Bone marrow (tissue), 2 donors: ENCODE measurements at places on chromosomes 3 and 15.

GRCh38 chr15:75924576-75924975 is 20.9 kb downstream of the FBXO22 start:
- DNase-seq: no peak

DNA sequence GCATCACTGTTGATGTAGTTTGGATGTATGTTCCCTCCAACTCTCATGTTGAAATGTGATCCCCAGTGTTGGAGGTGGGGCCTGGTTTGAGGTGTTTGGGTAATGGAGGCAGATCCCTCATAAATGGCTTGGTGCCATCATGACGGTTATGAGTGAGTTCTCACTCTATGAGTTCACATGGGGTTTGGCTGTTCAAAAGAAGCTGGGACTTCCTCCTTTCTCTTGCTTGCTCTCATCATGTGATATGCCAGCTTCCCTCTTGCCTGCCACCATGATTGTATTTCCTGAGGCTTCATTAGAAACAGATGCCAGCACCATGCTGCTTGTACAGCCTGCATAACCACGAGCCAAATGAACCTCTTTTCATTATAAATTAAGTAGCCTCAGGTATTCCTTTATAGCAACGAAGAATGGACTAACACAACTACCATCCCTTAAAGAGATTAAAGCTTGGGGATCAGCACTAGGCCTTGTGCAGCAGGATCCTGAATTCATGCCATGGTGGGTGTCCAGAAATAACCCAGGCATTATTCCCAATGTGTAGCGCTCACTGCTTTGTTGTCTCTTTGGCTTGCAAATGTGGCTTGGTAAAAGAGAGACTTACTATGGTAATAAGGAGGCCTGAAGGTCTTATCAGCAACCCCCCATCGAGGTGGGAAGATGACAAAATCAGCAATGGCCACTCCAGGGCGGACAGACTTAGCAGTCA is 41.9 kb downstream of the NDUFB4 start:
- DNase-seq: no peak

- DNase-seq: peak; percentile 86
Observed at GRCh38 chr15:78055919-78056713, 21.4 kb downstream of the TBC1D2B start.

DNA sequence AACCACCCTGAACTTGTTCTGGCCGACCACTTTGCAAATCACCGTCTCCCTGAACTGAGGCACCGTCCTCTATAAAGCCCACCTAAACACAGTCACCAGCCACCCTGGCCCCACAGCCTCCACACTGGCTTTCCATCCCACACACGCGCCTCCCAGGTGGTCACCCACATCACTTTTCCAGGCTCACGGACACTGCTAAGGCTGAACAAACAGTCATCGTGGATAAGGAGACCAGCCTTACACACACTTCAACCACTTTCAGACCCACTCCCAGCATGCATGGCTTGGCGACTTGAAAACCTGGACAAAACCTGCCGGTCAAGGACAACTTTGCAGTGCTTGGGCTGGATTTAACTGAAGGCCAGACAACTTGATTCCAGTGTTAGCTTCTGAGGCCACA is 8.4 kb downstream of the CHSY1 start:
- no peak for DNase-seq

DNA sequence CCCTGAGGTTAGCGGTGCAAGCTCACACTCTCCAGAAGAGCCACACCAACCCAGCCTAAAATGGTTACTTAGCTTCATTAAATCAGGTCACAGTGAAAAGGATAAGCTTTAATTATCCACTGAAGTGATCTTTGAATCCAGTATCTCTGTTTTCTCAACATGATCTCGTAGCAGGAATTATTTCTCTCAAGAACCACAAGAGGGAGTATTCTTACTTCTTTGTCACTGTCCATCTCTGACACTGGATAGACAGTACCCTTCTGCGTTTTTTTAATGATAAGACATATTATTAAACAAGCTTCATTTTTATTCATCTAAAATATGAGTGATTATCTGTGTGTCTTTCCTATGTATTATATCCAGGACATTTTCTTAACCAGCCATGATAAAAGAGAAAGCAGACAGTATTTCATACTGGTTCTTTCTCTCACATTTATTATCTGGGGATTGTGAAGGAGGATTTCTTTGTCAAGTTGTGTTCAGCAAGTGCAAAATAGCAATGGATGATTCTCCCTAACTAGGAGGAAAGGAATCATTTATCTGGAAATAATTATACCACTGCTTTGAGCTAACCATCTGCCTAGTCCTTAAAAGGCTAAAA is 105.4 kb upstream of the CCDC54 start:
- peak; percentile 26 for DNase-seq

DNA sequence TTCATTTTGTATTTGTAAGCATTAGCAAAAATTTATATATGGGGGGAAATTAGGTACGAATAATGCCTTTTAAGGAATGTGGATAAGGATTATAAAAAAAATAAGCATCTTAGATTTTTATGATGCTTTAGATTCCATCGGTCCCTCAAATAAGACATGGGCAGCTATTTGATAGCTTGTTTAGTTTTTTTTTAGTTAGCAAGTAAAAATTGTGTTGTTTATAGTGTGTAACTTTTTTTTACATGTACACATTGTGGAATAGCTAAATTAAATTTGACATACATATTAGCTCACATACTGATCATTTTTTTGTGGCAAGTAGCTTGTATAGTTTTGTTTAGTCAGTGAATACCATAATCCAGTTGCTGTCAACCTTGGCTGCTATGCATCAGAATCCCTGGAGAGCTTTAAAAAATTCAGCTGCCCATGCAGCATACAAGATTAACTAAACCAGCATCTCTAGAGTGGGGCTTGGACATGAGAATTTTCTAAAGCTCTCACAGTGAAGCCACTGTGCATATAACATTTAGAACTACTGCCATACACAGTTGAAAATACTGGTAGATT is 53.9 kb downstream of the TMOD3 start:
- no peak for DNase-seq

DNA sequence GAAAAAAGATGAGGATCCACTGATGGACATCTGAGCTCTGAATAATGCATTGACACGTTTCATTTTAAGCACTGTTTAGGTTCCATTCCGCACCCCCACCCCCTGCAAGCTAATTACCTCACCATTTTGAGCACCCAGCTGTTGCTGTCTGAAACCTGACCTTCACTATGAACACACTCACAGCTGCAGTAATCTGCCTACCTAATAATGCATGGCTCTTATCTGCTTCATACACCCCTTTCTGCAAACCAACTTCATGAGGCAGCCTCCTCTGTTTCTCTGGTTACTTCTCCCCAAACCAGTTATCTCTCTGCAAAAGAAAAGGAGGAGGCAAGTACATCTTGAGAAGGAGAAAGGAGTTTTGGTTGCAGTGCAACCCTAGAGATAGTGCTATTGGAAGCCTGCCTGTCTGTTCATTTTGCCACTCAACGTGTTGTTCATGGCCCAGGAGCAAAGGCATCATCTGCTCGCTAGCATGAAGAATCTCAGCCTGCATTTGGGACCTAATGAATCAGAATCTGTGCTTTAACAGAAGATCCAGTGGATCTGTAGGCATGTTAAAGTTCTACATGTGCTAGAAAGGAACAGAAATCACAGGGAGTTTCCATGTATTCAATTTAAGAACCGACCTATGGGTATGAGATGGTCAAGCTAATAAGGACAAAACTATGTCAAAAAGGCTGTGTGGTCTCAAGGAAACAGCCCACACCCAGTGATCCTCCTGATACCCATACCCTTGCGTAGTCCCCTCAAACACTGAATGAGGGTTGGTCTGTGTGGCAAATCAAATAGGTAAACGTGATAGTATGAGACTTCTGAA is 87.2 kb downstream of the MB21D2 start:
- no peak for DNase-seq

DNA sequence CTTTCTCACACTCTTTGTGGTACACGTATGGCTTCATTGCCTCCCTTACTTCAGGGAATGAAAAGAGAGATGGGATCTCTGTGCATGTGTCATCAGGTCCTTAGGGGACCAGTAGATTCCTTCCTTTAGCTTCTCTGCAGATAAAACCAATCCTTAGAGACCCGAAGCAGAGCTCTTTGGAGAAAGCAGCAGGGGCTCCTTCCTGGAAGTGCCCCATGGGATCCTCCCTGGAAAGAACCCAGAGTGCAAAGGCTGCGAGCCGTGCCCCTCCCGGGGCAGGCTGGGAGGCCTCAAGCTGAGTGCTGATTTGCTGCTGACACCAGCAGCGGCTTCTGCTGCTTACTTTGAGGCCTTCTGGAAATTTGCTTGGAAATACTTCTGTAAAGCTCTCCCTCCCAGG is 328.6 kb upstream of the RGMA start:
- DNase-seq: no peak

DNA sequence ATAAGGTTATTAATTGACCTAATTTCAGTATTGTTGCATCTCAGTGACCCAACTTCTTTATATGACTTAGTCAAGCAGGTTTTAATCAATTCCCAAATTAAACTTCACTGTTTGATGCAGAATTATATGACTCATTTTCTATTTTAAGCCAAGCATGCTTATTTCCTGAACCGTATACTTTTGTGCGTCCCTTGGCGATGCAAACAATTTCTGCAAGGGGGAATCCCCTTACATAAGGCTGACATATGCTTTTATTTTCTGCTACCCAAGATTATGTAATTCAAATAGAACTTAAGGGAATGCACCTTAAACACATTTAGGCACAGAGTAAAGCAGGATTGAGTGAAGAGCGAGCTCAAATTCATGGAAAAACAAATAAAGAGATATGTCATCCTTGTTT is 303.9 kb downstream of the PDCD6IP start:
- no peak for DNase-seq

DNA sequence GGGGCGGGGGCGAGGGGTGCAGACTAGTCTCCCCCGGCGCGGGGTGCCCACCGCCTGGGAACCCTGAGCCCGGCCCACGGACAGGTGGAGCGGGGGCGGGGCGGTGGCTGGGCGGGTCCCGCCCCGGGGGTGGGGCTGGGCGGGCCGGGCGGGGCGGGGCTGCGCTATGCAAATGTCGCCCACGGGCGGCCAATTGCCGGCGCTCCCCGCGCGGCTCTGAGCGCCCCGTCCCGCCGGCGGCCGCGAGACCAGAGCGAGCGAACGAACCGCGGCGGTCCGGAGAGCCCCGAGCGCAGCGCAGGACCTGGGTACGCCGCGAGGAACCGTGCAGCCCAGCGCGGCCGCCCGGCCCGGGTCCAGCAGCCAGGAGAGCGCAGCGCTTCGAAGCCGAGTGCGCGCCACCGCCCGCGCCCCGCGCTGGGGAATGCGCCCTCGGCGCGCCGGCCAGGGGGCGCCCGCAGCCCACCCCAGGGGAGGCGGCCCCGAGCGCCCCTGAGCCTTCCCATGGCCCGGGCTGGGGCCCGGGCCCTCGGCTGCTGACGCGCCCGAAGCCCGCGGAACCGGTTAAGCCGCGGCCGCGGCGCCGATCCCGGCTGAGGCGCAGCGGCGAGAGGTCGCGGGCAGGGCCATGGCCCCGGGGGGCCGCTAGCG is at the start of gene SEMA3F:
TSS of gene SEMA3F (plus strand) at position 485 of the 651 bp plus-strand sequence. CDS start 4,299 bp downstream, outside the sequence.
- DNase-seq: peak; percentile 21

- no peak for DNase-seq
Observed at GRCh38 chr3:144165482-144165881, 193.9 kb downstream of the DIPK2A start.

GRCh38 chr15:70974004-70974832 is 81.6 kb downstream of the LRRC49 start:
- no peak for DNase-seq

- no peak for DNase-seq
Observed at GRCh38 chr3:18411541-18411940, 13.6 kb downstream of the SATB1 start.

- DNase-seq: no peak
Observed at GRCh38 chr3:176293276-176293675, 904.0 kb downstream of the TBL1XR1 start.

GRCh38 chr3:146386936-146387335 is 82.4 kb downstream of the PLSCR2 start:
- no peak for DNase-seq

DNA sequence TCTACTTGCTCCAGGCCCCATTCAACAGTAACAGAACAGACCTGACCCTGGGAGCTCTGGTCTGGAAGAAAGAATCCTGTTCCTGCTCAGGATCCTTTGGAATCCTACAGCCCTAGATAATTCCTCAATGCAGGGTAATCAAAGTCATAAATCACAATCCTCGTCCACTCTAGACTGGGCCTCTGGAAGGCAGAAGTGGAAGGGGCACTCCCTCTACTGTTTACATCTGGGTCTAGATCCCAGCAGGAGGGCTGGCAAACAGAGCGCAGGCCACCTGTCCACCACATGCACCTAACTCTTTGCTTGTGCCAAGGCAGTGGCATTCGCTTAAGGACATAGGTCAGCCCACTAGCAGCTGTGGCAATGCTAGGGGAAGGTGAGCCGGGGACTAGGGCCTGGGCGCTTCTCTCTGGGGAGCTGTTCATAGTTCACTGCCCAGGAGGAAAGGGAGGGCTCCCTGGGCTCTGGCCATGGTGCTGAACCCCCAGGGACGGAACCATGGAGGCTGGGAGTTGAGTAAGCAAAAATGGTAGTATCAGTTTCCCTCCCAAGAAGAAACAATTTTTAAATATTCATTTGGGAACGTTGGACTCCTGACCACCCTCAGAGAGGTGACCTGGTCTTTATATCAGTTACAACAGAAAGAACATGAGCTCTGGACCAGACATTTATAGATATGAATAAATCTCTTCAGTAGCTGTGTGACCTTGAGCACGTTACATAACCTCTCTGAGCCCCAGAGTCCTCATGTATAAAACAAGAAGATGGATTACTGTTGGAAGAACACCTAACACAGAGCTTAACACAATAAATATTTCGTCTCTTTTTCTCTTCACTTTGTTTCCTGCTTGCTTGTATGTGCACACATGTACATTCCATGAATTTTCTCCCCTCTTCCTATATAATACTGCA is 90.2 kb downstream of the NTRK3 start:
- no peak for DNase-seq

DNA sequence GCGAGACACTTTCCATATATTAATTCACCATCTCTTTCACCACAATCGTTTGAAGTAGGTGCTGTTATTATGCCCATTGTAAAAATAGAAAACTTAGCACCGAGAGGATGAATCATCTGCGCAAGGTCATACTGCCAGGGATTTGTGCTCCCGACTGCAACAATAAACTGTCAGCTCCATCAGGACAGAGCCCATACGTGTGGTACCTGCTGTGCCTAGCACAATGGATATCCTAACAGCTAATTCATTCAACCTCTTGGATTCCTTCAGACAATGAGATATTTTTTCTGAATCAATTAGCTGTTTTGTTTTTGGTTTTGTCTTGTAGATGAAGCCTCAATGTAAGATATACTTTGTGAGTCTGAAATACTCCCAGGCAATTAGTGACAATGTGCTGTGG is 32.3 kb upstream of the PROK2 start:
- no peak for DNase-seq

DNA sequence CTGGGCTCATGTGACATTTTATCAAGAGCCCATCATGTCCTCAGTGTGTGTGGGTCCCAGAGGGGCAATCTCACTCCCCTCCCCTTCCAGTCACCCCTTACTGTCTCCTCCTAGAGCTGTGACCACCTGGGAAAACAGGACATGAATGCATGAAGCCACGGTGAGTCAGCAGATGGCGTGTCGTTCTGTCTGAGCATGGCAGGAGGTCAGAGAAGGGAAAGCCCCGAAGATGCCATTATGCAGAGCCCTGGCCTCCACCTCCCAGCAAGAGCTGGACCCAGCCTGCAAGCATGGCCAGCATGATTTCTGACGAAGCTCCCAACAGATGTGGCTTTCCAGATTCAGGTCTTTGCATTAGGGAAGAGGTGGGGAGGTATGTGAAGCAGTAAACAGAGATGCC is 118.5 kb downstream of the TLE3 start:
- no peak for DNase-seq
